ENCODE measurements at places on chromosomes 3 and 15. TPM values are rescaled to one million over a fixed set of nuclear protein-coding genes. Genes with fewer than 3 reads are reported as not detected.

- DNase-seq = no peak
Measured at GRCh38 chr3:194367992-194368841, 1.3 kb downstream of the LRRC15 start.

DNA sequence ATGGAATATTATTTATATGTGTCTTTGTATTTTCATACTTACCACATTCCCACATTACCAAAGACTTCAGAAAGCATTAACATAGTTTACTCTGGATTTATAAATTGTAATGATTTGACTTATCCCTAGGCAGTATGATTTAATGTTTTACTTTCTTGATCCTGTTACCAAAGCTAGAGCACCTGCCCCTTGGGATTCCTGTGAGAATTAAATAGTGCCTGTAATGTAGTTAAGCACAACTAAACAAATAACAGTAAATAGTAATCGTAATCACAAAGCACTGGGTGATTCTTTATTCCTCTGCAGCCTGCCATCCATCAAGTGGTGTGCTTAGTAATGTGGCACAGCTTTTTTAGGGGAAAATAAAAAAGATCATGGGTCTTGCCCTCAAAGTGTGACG lies 39.1 kb downstream of the ATP2C1 start:
- no peak for DNase-seq

- peak; percentile 14 for DNase-seq
Measured at GRCh38 chr3:33360136-33360825, 79.9 kb downstream of the UBP1 start.

DNA sequence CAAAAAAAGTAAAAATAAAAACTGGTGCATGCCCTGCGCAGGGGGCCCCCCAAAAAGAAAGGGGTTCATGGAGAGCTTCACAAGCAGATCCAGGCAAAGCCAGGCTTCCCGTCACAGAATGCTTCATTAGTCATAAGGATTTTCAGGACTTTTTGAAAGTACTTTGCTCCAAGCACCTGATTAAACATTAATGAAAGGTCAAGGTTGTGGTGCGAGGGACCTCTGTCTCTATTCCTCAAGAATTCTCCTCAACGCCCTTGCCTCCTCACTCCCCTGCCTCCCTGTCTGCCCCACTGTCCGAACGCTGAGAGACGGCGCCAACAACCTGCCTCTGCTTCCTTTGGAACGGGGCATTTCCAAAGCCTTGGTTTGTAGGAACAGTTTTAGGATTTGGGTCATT lies 240.1 kb upstream of the IGF1R start:
- DNase-seq = no peak

DNA sequence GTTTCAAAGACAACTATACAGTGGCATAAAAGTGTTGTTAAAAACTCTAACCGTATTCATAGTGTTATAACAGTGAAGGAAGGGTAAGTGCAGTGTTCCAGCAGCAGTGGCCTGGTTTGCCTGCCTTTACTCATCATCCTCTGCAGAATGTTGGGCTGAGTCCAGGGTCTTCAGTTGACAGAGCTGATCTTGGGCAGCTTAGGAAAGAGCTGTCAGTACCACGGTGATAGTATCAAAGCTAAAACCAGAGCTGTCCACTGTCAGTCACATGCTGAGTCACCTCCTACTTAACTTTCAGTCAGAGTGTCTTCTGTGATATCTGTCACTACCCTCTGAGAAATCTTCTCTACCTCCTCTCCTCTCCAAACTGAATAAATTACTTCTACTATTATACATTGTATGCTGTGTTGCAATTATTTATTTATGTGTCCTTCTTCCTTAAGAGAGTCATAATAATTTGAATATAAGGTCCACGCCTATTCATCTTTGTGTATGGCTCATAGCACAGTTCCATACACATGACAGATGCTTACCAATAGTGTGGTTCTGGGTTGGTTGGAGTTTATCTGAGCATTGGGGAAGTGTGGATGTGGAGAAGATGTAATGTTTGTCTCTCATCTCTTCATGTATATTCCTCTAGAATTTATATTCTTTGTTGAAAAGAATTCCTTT lies 242.1 kb downstream of the ZIC1 start:
- no peak for DNase-seq

DNA sequence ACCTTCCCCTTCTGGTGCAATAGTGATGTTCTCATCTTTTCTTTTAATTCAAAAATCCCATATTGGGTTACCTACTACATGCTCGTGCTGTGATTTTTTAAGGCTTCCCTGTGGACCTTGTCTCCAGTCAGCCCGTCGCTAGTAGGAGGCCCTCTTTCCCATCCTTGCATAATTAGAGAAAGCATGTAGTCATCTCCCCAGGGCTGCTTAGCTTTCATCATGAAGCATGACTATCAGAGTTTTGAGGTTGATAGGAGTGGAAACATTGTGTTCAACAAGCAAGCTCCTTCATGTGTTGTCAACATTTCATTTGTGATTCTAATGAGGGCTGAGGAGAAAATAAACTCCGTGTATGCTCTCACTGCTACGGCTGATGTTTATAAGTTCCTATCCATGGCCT lies 8.7 kb upstream of the LRTM1 start:
- DNase-seq = no peak

The SPINT1 gene
- total RNA-seq = 29.7 TPM

DNA sequence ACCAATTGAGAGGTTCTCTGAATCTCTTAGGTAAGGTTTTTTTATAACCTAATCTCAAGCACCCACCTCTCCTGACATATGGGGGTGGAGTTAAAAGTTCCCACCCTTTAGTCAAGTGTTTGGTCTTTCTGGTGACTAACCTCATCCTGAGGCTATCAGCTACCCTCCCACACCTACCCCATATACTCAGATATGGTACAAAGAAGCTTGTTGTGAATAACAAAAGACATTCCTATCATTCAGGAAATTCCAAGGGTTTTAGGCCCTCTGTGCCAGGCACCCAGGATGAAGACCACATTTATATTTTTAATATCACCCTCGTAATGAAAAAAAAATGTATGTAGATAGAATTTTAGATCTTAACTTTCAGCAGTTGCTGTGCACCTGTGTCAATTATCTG lies 9.0 kb downstream of the CHMP2B start:
- DNase-seq = no peak

The LRTM1 gene
- not detected for total RNA-seq

The GOLGA8G gene
- not detected for total RNA-seq

- DNase-seq = no peak
Measured at GRCh38 chr15:58078591-58078990, 13.1 kb upstream of the ALDH1A2 start.

The TMCO5A gene
- total RNA-seq = not detected

GRCh38 chr3:134559591-134559990 lies 73.7 kb downstream of the CEP63 start:
- DNase-seq = no peak

The CLRN1 gene
- not detected for total RNA-seq

DNA sequence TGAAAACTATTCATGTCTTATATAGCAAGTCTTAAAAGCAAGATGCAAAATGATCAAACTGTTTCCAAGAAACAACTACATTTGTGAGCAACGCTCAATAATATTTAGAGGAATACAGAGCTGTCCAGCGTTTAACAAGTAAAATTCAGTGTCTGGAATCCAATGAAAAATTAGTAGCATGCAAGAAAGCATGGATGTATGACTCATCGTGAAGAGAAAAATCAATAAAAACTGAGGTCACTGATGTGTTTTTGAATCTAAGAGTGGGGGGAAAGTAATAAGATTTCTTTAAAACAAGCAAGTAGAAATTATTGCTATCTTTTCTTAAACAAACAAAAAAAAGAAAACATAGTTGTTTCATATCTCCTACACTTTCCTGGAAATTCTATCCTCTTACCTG lies 600.3 kb upstream of the GOLIM4 start:
- no peak for DNase-seq

DNA sequence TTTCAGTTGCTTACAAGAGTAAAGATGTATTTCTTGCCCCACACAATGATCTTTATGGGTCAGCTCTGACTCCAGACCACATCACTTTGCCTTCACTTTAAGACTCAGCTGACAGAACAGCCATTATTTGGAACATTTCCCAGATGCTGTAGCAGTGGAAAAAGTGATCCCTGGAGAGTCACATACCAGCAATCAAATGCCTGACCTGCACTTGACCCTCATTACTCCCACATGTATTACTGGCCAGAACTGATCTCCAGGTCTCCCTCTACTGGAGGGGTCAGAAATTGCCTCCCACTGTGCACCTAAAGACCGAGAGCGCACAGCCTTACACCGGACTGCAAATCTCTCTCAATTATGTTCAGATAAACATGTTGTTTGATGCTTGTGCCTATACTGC lies 88.6 kb upstream of the ZNF385D start:
- DNase-seq = peak; percentile 29

The ATP2B2 gene
- total RNA-seq = not detected

The ARGFX gene
- total RNA-seq = not detected

- peak; percentile 47 for DNase-seq
Measured at GRCh38 chr3:851098-851790, 241.6 kb upstream of the CNTN6 start.

DNA sequence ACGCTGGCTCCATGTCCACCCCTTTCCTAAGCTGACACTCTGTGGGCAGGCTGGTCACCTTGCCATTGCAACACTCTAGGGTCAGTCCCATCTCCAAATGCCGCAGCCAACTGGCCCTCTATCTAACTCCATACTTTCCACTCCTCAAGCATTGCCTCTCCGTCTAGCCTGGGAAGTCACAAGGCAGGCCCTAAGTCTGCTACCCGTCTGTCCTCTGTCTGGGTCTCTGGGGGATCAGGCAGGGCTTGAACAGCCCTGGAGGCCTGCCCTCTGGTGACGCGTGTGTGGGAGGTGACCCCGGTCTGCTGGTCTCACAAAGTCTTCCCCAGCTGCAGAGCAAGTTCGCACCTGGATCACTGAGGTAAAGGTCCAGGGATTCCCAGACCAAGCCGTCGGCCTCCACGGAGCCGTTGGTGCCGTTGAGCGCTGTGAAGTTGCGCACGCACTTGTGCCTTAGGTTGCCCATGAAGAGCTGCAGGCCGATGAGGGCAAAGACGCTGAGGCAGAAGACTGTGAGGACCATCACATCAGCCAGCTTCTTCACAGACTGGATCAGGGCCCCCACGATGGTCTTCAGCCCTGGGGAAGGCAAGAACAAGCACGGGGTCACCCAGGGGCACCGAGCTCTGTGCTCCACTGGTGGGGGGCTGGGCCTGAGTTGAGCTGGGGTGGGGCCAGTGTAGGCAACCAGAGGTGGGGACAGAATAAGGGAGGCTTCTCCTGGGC lies 39.9 kb downstream of the SCN5A start:
- DNase-seq = no peak

The LEKR1 gene
- total RNA-seq = 0.29 TPM

GRCh38 chr3:195025884-195026200 lies 245.1 kb downstream of the XXYLT1 start:
- DNase-seq = no peak

- no peak for DNase-seq
Measured at GRCh38 chr3:13671482-13672233, 122.7 kb downstream of the FBLN2 start.

All from Caki2 (cell line).